ENCODE measurements at places on chromosomes 6 and 20.

DNA sequence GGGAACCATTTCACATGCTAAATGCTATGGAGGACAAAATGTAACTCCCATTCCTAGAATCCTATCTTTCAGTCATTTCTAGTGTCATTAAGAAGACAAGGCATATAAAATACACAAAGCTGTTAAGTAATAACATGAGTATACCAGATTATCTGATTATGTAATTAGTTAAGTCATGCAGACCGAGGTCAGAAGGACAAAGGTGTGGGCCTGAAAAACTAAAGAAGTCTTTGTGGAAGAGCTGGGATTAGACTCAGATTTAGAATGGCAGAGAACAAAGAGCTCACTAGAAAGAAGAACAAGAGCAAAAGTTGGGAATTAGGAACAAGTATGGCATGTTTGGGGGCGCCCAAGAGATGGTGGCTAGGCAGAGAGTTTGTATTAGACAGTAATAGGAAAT lies 37.0 kb downstream of the EFHC1 start:
- DNase-seq = no peak

DNA sequence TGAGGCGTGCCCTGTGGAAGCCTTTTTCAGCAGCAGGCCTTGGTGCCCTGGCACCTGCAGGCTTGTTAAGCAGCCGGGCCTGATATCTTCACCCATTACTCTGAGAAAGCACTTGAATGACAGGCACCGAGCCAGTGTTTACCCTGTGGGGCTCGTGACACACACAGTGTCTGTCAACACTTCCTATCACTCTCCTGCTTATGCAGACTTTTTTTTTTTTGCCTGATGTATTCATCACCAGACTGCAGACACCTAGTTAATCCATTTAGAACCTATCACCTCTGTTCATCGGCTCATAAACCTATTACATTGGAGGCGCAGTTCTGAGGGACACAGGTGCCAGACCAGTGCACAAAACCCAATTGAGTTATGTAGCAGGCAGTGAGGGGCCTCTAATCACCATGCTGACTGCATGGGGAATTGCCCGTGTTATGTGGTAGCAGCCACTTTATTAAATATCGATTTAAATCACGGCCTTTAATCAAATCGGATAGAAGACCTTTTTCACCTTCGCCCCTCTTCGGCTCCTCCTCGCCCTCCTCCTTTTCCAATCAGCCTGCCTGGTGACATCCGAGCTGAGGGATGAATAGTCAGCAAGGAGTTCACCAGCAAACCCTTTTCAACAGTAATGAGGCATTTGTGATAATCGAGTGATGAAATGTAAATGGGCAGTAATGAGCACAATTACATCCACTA lies 962.9 kb upstream of the SLC35B3 start:
- DNase-seq = no peak

DNA sequence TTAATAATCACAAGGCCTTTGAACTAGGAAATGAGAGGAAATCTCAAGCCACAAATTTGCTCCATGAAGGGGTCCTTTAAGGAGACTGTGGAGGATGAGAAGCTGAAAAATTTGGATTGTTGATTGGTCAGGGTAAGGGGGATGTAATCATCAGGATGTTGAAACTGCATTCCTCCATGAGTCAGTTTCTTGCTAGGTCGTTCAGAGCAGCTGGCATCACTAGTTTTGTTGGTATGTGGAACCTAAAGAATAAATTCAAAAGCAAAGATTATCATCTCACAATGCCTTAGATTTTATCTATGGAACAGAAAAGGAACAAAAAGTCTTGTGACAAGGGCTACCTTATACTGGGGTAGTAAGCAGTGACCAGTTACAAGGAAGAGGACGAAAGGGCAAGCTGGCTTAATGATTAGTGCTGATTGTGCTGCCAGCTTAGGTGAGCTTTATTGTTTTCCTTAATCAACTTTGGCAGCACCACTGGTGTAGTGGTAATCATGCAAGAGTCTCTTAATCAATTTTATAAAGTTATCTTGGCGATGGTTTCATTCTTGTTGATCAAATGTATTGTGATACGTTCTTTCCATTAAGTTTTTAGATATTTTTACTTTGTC lies 36.6 kb downstream of the CRISP2 start:
- DNase-seq = no peak

DNA sequence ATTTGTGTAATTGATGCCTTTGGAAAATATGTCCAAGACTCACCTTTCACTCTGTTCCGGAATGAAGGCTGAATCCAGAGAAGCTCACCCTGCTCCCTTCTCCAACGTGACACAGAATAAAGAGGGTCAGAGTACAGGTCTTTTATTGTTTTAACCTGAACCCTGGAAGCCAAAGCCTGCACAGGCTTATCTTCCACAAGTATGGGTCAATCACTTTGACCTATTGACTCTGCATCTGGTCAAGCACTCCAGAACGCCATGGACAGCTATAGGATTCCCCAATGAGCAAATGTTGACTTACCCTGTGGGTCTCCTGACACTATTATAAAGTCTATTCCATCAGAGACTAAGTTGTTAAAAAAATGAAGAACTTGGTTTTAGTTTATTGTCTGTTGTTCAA lies 158.4 kb upstream of the MYLIP start:
- no peak for DNase-seq

DNA sequence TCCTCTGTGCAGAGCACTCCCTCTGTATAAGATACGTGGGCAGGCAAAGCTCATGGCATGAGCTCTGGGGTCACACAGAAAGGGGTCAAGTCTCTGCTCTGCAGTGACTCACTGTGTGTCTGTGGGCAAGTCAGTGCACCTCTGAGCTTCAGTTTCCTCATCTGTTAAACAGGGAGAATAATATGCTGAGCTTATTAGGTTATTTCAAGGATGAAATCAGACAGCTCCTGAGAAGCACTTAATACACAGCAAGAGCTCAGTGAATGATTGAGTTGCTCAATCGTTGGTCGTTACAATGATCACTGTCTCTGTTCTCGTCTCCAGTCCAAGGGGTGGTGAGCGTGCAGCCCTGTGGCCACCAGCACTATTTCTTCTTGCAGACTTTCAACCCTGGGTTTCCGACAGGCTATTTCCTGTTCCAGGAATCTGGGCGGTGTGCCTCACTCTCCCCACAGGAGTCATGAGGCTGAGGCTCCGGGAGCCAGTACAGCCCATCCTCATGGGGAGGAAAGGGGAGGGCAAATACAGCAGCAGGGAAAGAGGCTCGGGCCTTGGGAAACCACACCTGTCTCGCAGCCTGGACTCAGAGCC lies 28.9 kb downstream of the KIAA1755 start:
- DNase-seq = no peak

Measured in activated CD4-positive, alpha-beta T cell treated with anti-CD3 and anti-CD28 coated beads for 4 hours (primary cell).